Activated CD8-positive, alpha-beta memory T cell treated with anti-CD3 and anti-CD28 coated beads for 1 hour (primary cell): ENCODE measurements at places on chromosomes 5 and 9.

DNA sequence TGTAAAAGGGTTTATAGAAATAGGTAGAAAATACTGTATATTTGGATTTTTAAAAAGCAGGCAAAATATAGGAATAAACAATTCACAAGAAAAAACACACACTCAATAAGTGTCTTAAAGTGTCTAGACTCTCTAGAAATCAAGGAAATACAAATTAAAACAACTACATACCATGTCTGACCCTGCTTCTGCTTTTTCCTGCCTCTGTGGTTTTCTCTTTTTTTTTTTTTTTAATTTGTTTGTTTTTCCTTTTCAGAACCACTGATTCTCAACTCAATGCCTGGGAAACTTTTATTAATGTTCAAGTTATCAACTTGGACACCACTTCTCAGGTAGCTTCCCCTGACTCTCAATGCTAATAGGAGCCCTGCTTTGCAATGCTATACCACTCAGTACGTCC, 25.5 kb upstream of the TAS2R1 start:
- no peak for DNase-seq

DNA sequence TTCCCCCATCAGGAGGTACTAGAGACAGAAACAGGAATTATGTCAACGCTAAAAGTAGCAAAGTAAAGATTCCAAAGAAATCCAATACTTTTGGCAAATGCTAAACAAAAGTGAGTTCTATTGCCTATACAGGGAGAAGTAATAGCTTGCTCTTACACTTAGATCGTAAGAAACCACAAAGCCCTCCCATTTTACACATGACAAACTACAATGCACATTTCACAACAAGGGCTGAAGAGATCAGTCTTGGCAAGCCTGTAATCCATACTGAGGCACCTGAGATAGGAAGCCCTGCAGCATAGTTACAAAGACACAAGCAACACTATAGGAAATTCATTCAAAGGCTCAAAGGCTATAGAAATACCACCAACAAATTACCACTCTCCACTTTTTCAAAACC, 7.7 kb downstream of the HNRNPK start:
- no peak for DNase-seq

GRCh38 chr5:40999142-40999541, 72.0 kb downstream of the MROH2B start:
- DNase-seq: no peak

GRCh38 chr9:79672236-79672635, 100.5 kb downstream of the TLE4 start:
- DNase-seq: no peak
